NCI-H510A (cell line): ENCODE measurements at places on chromosomes 2 and 18.

DNA sequence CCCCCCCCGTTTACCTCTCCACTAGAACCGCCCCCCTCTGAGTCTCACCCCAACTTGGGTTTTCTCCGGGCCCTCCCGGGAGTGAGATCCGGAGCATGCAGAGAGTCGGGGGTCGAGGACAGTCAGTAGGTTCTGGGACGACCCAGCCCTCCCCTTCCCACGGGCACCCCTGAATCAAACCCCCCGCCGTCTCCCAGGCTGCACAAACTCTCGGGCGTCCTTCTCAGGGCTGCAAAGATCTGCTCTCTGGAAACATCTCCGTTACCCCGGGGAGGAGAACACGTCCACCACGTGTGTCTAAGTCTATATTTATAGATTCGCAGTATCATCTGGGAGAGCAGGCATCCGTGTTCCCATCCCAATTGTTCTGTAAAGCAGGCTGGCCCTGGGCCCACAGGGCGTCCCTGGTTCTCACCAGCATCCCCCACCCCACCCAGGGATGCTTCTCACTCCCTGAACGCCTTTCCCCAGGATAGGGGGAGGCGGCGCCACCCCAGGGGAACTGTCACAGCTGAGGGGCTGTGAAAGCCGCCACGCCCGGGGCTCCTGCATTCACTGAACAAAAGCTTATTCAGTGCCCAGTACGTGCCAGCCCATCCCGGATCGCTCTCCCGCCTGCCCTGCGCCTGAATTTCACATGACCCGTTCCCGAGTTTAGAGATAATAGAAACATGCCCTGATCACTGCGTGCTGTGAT lies 765 bp upstream of the DIPK1C start:
- no peak for DNase-seq

DNA sequence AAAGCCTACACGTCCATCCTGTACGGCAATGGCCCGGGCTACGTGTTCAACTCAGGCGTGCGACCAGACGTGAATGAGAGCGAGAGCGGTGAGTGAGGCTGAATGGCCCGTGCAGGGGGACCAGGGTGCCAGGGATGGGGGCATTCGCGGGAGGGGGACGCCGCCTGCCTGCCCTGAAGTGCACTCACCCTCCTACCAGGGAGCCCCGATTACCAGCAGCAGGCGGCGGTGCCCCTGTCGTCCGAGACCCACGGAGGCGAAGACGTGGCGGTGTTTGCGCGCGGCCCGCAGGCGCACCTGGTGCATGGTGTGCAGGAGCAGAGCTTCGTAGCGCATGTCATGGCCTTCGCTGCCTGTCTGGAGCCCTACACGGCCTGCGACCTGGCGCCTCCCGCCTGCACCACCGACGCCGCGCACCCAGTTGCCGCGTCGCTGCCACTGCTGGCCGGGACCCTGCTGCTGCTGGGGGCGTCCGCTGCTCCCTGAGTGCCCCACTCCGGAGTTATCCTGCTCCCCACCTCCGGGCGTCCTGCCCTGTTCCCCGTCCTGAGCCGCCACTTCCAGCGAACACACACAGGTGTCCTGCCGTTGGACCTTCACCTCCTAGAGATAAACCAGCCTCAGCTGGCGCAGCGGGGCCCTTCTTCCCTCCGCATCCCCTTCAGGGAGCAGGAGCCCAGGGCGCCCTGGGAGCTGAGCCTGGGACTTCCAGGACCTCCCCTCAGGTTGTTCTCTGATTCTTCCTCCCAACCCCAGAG lies 2.9 kb downstream of the ALPI start:
- no peak for DNase-seq

DNA sequence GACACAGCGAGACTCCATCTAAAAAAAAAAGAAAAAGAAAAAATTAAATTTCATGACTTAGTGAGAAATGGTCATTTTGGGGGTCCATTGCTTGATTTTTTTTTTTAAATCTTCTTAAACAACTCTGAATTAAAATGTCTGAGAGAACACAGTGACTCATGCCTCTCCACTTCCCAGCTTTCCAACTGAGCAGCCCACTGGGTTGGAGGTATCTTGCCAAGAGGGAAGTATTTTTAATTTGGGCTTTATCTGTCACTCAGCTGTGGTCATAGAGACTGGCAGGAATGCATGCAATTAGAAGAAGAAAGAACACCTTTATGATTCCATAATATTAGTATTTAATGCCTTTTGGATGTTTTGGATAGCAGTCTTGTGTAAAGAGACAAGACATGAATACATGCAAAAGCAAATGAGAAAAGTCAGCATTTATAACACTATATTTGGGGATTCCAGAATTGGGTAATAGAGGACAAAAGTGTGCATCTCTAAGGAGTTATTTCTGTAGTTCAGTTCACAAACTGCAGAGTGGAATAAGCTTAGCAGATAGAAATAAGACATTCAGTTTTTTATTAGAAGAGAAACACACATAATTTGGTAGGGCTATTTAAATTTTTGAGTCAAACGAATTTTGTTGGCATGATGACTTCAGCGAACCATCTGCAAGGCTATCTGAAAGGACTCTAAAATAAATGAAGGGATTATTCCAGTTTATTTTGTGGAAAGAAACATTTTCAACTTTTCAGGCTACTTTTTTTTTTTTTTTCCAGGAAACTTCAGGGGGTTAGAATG lies 254.8 kb downstream of the TGIF1 start:
- no peak for DNase-seq

DNA sequence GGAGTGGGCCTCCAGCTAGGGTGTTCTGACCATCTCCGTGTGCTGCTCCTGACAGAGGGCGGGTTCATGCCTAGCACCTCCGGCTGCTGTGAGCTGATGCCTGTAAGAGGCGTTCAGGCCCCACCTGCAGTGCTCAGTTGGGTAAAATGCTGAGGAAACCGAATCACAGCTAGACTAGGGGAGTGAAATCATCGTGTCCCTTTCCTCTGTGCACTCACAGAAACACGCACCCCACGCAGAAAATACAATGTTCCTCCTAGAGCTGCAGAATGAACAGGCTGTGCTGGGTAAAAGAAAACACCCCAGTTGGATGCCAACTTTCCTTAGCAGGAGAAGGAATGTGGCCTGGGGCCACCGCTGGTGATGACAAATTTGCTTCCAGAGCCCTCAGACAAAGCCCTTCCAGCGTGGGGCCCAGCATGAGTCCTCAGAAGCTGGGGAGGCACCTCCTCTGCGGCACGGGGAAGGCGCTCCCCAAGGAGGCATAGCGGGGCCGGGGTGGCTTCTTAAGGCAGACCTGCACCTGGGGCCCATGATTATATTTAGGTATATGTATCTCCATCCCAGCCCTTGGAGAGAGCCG lies 16.3 kb upstream of the ARHGEF4 start:
- no peak for DNase-seq

DNA sequence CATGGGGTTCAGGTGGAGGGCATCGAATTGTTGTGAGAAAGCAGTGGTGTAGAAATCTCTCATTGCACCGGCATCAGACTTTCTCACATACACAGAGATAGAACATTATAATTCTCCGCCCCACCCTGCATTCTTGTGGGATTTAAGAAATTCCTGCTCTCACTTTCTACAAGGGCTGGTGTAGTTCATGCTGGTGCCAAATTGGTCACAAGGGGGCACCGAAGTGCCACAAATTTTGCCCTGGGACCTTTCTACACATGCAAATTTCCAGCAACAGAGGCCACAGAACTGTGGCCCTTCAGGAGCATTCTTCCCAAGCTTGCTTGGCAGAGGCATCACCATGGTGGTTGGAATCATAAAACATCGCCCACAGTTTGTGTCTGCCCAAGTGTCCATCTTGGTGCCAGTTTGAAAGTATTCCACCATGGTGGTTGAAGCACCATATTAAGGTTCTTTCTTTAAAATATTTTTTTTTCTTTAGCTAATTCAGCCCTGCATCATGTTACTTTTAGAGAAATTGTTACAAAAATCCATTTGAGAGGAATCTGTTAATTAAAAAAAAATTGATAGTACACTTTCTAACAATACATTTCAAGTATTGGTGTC lies 521.2 kb upstream of the FANCL start:
- peak; percentile 5 for DNase-seq

- no peak for DNase-seq
Observed at GRCh38 chr2:188003800-188004199, 287.9 kb upstream of the GULP1 start.

DNA sequence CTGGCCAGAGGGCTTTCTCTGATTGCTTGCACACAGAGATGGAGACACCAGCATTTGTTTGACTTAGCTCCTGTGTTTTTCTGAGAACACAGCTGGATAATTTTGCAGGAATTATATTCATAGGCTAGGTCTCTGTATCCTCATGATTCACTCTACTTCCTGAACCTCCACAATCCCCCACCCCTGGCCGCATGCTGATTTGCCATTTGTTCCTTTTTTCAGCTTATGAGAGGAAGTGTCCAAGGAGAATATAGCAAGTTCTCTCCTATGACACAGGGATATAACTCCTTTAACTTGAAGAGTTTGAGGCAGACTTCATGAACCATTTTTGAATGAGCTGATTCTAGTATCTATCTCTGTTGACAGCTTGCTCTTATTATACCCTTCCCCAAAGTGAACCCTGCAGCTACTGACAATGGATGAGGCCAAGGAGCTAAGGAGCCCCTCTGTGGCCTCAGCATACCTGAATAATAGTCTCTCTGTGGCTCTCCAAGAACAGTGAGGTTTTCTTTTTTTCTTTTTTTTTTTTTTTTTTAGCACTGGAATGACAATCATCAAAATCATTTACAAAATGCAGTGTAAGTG lies 15.4 kb downstream of the CAVIN2 start:
- no peak for DNase-seq

- no peak for DNase-seq
Observed at GRCh38 chr2:174666312-174666711, 68.7 kb upstream of the WIPF1 start.

- DNase-seq, result no peak
Observed at GRCh38 chr2:29000481-29000880, 19.4 kb downstream of the TOGARAM2 start.

- DNase-seq, result no peak
Observed at GRCh38 chr18:6571239-6571602, 156.5 kb upstream of the L3MBTL4 start.

DNA sequence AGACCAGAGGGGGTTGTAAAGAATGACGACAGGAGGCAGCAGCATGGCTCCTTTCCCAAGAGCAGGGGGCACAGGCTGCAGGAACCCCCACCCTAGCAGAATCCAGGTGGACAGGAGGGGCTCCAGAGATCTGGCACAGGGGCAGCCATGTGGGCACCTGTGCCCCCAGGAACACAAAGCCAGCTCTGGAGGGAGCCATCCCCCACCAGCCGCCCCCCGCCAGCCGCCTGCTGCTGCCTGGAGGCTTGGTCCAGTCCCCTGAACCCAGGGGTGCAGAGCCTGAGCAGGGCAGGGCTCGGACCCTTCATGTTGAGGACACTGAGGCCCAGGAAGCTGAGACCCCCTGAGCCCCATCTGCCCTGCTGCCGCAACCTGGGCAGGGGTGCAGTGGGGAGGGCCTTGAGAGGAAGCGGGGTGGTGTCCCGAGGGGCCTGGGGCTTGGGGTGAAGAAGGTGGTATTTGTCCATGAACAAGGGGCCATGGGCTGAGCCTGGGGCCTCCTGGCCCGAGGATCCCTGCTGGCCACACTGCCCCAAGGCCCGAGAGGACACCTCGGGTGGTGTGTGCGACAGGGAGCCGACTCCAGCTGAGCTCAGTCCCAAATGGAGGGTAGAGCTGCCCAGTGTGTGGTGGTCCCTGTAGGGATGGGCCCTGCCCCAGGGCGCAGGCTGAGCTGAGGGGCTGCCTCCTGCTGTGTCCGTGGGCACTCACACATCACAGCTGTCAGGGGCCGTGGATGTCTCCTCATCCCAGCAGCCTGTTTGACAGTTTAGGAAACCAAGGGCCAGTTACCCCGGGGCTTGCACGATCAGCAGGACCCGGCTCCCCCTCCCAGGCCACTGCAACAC lies 39.8 kb upstream of the SNED1 start:
- DNase-seq, result no peak

DNA sequence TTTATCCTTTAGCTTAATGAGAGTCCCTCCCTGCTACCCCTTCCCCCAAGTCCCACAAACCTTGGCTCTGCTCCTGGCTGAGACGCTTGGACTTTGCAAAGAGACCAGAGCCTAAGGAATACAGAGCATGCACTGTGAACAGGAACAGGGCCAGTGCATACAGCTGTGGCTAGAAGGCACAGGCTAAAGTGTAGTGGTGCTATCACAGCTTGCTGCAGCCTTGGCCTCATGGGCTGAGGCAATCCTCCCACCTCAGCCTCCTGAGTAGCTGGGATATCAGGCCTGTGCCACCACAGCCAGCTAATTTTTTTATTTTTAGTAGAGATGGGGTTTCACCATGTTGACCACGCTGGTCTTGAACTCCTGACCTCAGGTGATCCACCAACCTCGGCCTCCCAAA lies 39.5 kb upstream of the ASXL2 start:
- DNase-seq, result no peak

DNA sequence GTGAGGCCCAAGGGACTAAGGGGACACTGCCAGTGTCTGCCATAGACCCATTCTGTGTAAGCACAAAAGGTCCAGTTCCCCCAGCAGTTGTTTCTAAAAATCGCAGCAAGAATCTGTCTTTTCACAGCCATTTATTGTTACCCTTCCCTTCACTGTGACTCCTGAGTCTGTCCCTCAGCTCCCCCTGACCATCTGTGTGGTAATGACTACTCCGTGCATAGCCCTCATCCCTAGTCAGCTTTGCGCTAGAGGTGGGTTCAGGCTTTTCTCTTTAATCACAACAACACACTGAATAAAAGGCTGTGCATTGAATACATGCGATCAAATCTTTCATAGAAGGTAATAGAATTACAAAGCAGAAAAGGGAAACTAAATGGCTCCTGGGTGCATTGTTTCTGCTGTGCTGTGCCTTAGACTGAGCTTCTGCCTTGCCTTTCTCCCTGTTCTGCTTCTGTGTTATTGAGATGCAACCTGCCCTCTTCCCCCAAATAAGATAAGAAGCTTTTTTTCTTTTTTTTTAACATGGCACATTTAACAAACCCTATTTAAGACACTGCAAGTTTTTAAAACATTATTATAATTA lies 836.0 kb upstream of the CDH2 start:
- DNase-seq, result no peak

GRCh38 chr2:152443771-152444170 lies 108.8 kb downstream of the FMNL2 start:
- DNase-seq, result no peak

GRCh38 chr2:173990970-173991819 lies 26.0 kb upstream of the SP3 start:
- no peak for DNase-seq

- no peak for DNase-seq
Observed at GRCh38 chr18:7290077-7290476, 59.2 kb downstream of the LRRC30 start.

DNA sequence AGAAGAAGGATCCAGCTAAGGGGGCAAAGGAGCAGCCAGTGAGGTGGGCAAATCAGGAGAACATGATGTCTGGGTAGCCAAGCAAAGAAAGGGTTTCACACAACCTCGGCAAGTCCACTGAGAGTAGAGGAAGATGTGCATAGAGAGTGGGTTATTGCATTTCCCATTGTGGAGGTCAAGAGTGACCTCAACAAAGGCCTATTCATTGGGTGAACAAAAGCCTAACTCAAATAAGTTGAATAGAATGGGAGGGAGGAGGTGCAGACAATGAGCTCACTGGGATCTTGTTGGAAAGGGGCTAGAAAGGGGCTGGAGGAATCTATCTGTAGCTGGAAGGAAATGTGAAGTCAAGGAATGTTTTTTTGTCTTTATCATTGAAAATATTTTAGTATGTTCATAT lies 14.0 kb upstream of the PDCL3 start:
- DNase-seq, result no peak

GRCh38 chr2:24950102-24950501 lies 21.7 kb downstream of the DNAJC27 start:
- no peak for DNase-seq
